ENCODE measurements at places on chromosomes 7 and 10.

DNA sequence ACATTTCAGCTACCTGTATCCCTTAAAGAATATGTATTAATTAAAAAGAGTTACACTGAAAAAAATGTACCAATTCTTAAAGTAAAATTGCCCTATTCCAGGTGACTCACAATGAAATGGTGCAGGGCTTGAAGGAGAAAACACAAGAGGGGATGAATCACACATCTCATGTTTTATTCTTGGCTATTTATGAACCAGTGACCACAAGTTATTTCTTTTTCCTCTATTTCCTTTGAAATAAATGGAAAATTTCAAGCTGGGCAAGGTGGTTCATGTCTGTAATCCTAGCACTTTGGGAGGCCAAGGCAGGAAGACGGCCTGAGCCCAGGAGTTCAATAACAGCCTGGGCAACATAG, 106.8 kb downstream of the UBE2H start:
- DNase-seq = no peak

- DNase-seq = no peak
Observed at GRCh38 chr10:3124412-3125175, 48.0 kb downstream of the PITRM1 start.

GRCh38 chr7:51224811-51225595, 91.6 kb downstream of the COBL start:
- DNase-seq = no peak

GRCh38 chr7:94296881-94297280, 97.8 kb upstream of the COL1A2 start:
- DNase-seq = no peak

DNA sequence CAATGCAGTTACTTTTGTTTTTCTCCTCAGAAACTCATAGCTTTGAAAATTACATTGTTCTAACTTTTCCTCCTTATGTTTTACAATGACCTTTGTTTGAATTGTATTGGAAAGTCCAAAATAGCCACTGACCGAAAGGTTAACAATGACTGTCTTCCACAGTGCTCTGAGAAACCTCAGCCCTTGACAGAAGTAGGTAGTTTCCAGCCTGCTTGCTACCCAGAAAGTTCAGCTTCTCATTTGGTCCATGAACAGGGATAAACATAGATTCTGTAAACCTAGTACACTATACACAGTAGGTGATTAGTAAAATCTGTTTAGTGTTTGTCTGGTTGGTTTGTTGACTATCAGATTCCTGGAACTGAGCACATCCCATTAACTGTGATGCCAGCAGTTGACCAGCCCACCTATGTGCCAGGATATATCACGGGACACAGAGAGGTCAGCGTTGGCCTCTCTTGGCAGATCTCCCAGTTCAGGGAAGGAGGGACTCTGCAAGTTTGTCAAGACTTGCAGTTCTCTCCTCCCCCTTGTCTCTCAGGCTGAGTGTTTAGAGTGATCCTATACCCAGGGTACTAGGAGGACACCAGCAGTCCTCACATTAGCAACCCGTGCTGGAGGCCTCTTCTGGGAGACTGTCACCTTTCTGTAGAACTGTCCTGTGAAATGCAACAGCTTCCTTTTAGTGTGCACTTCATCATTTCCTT, 297.6 kb downstream of the ARHGAP12 start:
- no peak for DNase-seq

- DNase-seq = no peak
Observed at GRCh38 chr7:23419160-23419559, 51.1 kb downstream of the IGF2BP3 start.

DNA sequence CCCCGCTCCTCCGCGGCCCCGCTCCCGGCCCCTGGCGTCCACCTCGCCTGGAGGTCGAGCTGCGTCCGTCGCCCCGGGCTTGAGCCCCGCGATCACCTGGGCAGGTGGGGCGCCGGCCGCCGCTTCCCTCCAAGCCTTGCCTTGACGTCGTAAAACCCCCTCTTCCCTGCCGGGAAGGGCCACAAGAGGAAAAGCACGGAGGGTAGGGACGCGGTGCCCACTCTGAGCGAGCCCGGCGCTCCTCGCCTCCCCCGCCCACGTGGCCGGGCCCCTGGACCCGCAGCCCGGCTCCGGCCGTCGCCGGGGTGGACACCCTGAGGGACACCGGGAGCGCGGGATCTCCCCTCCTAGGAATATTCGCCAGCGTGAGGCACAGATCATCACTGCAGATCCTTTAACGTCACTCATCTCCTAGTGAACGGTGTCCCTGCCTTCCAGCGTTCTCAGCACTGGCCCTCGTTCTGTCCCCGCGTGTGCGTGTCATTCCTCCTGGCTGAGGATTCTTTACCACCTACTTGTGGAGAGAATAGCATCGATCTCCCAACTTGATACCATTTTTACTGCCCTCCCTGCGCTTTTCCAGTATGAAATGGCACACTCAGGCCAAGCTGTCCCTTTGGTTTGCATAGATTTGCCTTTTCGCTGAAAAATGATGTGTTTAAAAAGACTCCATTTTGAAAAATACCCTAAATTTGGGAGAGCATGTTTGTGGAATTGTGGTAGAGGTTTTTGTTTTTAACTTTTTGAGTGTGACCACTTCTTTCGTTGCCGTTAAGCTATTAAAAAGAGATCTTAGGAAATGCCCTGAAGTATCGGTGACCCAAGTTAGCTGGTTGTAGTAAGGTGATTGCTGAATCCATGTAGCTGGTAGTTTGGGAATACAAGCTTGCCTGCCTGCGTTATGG, 649 bp downstream of the ACTR3B start:
- peak; percentile 46 for DNase-seq

- DNase-seq = no peak
Observed at GRCh38 chr7:33050535-33051318, 11.8 kb downstream of the NT5C3A start.

DNA sequence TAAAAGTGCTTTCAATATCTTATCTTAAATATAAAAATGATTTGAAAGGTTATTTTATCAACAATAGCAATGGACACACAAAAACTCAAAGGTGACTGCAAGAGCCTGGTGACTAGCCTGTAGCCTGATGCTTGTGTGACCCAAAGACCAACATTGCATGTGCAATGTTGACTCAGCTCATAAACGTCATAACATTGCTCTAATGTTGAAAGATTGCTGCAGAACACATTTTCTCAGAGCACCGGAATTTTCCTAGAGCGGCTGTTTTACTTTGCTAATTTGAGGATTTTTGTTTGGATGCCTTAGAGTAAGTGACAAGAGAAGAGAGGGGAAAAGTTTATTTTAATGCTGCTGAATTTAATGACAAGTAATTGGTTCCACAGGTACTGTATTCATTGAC, 107.1 kb downstream of the RAB18 start:
- DNase-seq = no peak

GRCh38 chr7:149855361-149856305, 17.5 kb downstream of the ZNF862 start:
- peak; percentile 47 for DNase-seq

DNA sequence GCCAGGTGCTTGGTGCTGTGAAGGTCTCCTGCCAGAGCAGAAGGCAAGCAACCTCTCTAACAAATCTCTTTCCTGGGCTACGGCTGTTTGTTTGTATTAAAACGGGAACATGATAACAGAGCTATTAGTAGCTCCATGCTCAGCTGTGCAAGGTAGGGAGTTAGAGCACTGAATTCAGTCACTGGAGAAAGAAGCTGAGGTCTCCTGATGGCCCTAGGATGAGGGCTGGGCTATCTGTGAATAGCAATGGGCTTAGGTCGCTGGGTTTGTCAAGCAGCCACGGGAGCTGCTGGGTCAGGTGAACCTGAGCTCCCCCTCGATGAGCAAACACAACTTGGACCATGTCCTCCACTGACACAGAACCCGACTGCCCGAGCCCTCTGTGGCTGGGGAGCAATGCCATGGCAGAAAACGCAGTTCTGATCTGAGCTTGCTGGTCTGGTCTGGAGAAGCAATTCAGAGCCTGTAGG, 24.4 kb downstream of the TACC2 start:
- no peak for DNase-seq

- no peak for DNase-seq
Observed at GRCh38 chr10:11714750-11715365, 27.3 kb upstream of the ECHDC3 start.

- DNase-seq = no peak
Observed at GRCh38 chr7:45236666-45237065, 79.1 kb downstream of the RAMP3 start.

GRCh38 chr10:58776568-58777318, 264.1 kb downstream of the BICC1 start:
- DNase-seq = no peak

- no peak for DNase-seq
Observed at GRCh38 chr7:27873981-27874957, 134.3 kb downstream of the TAX1BP1 start.

- no peak for DNase-seq
Observed at GRCh38 chr10:95605163-95605562, 44.0 kb upstream of the SORBS1 start.

GRCh38 chr7:117095055-117095454, 141.8 kb downstream of the ST7 start:
- no peak for DNase-seq

DNA sequence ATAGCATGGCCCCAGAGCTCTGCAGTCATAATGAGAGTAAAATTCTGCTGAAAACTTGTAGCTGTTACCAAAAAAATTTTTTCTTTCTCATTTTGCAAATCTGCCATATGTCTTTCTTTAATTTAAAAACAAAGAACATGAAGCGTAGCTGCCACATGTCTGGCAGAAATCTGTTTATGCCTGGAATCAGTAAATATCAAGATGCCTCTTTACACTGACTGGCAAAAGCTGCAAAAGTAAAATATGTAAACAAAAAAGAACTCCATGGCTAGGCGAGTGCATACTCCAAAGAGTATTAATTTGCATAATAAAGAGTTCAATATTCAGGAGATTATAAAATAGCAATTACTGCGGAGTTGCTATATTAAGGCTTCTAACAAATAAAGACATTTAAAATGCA, 130.9 kb upstream of the SP8 start:
- DNase-seq = no peak

GRCh38 chr7:151290355-151290760, 41.9 kb upstream of the SMARCD3 start:
- DNase-seq = no peak

- DNase-seq = no peak
Observed at GRCh38 chr10:62093863-62094291, 174.8 kb downstream of the RTKN2 start.

- DNase-seq = no peak
Observed at GRCh38 chr7:90595342-90595800, 750 bp upstream of the CDK14 start.

DNA sequence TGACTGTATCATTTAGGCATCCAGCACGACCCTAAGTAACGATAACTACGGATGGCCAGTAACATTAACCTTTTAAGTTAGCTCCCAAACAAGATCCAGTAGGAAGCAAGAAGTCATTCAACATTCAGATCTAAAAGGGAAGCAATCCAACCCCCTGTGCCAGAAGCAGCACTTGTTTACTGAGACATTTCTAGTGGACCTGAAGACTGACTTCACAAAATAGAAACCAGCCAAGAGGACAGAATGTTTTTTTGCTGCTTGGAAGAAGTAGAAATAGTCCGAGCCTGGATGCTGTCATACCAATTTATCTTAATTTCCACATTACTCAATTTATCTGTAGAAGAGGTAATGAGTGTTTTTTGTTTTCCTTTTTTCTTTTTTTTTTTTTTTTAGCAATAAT, 88.0 kb upstream of the CTTNBP2 start:
- no peak for DNase-seq

DNA sequence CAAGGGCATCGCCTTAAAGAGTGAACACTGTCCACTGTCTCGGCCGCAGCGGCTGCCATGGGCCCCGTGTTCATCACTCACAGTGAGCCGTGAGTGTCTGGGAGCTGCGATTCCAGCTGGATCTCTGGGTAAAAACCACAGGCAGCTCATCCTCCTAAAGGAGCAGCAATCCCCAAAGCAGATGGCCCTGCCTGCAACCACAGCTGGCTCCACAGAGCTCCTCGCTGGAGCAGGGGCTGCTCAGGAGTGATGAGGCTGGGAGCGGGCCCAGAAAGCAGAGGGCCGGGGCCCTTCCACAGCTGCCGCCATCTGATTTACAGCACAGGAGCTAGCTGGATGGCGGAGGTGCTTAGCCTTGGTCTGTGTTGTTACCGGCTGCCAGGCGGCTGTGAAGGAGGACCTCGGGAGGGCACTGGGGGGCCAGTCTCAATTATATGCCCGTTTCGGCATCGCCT, 6.6 kb upstream of the TMEM184A start:
- no peak for DNase-seq

DNA sequence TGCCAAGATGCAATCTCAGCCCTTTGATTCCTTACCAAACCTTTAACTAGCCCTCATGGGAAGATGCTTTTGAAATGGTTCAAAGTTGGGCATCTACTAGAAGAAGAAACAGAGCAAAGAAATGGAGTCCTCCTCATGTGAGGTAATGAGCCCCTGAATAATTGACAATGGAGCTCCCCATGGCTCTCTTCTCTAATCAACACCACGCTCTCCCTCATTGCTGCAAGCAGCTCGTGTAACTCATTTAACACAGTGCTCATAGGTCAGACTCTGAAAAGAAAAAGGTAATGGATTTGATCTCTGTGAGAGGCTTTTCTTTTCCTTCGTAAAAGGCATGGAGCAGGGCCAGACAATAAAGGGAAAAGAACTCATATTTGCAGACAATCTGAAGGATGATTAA, 312.8 kb downstream of the PHTF2 start:
- no peak for DNase-seq

- no peak for DNase-seq
Observed at GRCh38 chr7:33775790-33776189, 129.5 kb upstream of the BMPER start.

DNA sequence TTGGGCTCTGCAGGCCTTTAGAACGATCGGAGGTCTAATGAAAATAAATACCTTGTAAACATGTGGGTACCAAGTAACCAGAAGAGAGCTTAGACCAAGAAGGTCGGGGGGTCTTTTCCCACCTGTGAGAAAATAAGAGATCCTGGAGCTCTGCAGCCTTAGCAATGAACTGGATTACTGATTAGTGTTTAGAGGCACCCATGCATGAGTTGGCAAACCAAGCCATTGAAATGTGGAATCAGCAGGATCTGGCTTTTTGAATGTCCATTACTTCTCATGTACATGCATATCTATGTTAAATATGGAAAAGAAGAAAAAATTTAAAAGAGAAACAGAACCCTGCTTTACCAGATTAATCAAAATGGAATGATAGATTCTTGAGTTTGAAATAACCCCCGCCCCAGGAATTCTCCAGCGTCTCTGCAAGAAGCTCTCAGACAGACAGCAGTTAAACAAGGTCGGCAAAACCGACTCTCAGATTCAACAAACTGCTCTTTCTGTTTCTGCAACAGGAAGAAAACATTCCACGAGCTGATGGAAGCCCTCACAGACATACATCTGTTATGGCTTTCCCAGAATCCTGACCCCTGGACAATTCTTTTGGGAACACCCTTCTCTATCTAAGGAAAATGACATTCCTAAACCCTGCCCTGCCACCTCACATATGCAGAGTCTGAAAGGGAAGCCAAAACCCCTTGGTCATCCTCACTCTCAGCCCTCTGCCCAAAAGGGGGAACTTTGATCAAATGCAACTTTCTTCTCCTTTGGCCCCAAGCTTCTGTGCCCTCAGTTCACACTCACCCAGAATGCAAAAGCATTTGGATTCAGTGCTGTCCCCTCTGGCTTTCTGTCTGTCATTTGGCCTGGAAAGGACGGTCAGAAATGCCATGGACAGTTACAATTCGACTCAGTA, 78.7 kb upstream of the EN2 start:
- no peak for DNase-seq
